ENCODE measurements at places on chromosomes 2 and 18.

DNA sequence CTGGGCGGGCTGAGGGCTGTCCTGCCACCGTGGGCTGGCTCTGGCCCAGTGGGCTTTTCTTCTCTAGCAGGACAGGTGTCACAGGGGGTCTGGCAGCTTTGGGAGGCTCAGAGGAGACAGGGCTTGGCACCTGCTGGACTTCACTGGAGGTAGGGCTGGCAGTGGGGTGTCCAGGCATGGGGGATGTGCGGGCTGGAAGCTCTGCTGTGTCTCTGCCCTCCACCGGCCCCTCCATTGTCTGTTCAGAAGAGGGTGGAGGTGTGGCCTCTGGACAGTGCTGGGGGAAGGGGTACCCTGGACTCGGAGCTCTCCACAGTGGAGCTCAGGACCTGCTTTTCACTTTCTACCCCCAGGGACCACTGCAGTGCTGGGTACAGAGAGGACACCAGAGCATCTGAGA lies 9.2 kb downstream of the PTPRN start:
- no peak for DNase-seq

- no peak for DNase-seq
Measured at GRCh38 chr18:26056291-26056690, 34.1 kb downstream of the SS18 start.

DNA sequence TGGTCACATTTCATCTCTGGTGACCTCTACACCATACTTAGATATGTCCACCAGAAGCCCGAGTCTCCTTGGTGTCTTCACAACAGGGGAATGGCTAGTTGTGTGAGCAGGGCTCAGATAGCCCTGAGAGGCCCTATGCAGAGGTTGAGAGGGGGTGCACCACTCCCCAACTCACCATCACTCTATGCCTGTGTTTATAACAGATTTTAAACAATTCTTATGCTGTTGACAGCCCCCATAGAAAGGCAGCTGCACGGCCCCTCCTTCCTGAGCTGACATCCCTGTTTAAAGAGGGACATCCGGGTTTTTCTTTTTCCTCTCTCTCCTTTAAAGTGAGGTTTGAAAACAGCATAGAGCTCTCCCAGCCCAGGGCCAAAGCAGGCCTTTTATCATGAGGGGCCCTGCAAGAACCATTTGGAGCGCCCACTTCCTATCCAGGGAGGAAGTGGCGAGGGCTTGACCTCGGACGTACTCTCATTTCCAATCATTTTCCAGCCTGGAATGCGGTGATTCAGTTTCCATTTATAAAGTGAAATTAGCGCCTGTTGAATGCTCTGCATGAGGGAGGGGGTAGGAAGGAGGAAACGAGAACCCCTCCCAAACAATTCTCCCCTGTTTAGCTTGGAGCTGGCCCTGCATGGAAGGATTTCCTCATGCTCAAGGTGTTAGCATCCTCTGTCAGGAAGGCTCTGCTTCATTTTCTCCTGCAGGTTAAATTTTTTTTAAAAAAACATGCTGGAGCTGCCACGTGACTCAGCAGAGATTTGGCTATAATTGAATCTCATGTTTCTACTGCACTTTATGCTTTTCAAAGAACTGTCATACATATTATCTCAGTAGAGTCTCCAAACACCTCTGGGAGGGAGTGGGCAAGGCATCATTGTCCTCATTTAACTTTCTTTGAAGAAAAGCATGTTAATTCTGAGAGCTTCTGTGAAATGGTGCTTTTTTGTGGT lies 117.5 kb downstream of the DDX1 start:
- no peak for DNase-seq

DNA sequence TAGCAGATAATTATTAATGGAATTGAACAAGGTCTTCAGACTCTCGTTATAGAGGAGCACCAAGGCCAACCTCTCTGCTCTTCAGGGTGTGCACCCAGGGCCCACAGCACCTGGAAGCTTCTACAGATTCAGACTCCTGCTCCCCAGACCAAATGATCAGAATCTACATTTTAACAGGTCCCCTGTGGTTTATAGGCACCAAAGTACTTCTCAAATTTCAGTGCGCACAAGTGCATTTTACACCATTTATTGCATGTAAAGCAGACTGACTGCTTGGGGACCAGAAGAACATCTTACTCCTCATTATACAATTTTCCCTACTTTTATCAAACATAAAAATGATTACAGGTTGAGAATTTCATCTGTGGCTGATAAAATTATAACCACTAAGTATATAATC lies 163.9 kb downstream of the COL4A4 start:
- no peak for DNase-seq

GRCh38 chr2:158079672-158080071 lies 22.0 kb upstream of the UPP2 start:
- DNase-seq, result no peak

All from omental fat pad (tissue), 4 donors.